ENCODE measurements at places on chromosomes 11 and 22. TPM values are rescaled to one million over a fixed set of nuclear protein-coding genes. Genes with fewer than 3 reads are reported as not detected.

GRCh38 chr22:45240810-45241631 lies at the start of gene KIAA0930:
Gene KIAA0930 (minus strand): TSS chr22:45240894. CDS start chr22:45240703, 191 bp downstream.
- H3K4me1 ChIP-seq: peaks cover 12% of the 10 kb centered on the region
- peak; percentile 50 for DNase-seq
- H3K27ac ChIP-seq: no peak within 1 kb of the TSS
- H3K27me3 ChIP-seq: no peaks in the 10 kb centered on the region
- H3K36me3 ChIP-seq: no peaks in the 10 kb centered on the region
- peak within 1 kb of the TSS; percentile 68 for H3K4me3 ChIP-seq

DNA sequence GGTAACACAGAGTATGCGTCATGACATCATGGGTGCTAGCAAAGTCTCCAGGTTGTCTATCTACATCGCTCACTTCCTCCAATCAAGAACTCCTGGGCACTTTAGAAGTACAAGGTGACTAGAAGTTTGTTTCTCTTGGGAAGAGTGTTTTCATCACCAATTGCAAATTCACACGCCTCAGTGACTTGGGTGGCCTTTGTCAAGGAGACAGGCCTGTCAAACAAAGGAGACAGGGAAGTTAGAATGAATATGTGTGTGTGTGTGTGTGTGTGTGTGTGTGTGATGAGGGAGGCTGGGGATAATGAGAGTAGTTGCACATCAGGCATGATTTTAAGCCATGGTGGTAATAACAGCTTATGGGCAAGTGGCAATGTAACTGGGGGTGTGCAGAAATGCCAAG lies 953.2 kb downstream of the OPCML start:
- no peaks in the 10 kb centered on the region for H3K36me3 ChIP-seq
- H3K4me1 ChIP-seq: no peaks in the 10 kb centered on the region
- H3K27ac ChIP-seq: no peak overlapping the region
- no peaks in the 10 kb centered on the region for H3K27me3 ChIP-seq

DNA sequence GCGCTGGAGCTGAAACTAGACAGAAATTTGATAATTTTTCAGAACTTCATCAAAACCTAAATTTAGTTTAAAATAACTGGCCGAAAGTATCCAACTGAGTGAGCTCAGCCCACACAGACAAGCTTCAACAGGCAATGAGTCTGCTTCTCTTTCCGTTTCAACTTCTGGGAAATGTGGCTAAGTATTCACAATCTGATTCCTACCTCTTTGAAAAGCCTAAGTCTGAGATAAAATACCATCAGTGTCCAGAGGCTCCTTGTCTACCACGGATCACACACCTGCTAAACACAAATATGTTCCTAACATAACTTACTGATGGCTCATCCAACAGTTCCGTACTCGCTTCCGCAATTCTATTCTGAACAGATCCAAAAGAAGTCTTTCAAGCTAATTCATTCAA lies 8.5 kb downstream of the SIK3 start:
- H3K36me3 ChIP-seq: no peaks in the 10 kb centered on the region
- H3K27ac ChIP-seq: no peak overlapping the region
- H3K4me1 ChIP-seq: no peaks in the 10 kb centered on the region
- no peaks in the 10 kb centered on the region for H3K27me3 ChIP-seq

GRCh38 chr11:86676533-86677154 lies 4.2 kb upstream of the ME3 start:
- no peak overlapping the region for H3K4me3 ChIP-seq
- H3K4me1 ChIP-seq: peaks cover 13% of the 10 kb centered on the region
- H3K27me3 ChIP-seq: no peaks in the 10 kb centered on the region

- H3K27me3 ChIP-seq: no peaks in the 10 kb centered on the region
- H3K36me3 ChIP-seq: no peaks in the 10 kb centered on the region
- H3K4me1 ChIP-seq: no peaks in the 10 kb centered on the region
These were observed 128.9 kb downstream of the DBX1 start for GRCh38 chr11:20031155-20032001.

DNA sequence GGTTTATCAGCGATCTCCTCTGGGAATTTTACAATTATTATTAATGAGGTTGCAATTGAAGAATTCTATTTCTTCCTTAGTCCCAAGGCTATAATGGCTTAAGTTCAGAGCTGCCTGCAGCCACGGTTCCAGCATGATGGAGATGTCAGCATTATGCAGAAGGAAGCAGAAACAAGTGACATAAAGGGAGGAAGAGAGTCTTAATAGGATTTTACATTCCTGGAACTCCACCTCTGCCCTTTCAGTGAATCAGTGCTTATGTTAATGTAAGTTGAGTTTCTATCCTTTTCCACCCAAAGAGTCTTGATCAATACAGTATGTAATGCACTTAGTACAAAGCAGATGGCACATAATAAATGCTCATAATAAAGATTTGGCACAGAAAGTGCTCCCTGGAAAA lies 11.6 kb upstream of the NRGN start:
- H3K27ac ChIP-seq: no peak overlapping the region
- H3K36me3 ChIP-seq: no peaks in the 10 kb centered on the region
- H3K4me3 ChIP-seq: no peak overlapping the region
- H3K4me1 ChIP-seq: peaks cover 24% of the 10 kb centered on the region
- H3K27me3 ChIP-seq: no peaks in the 10 kb centered on the region

The TSKU gene
- total RNA-seq: 16.2 TPM

The HIKESHI gene
- 38.7 TPM for total RNA-seq

The C22orf31 gene
- not detected for total RNA-seq

The ASCL2 gene
- not detected for total RNA-seq

The C11orf97 gene
- total RNA-seq: not detected

The SLC22A12 gene
- total RNA-seq: not detected

The SCN3B gene
- total RNA-seq: 1.5 TPM

The SCN4B gene
- 0.13 TPM for total RNA-seq

The OR5M8 gene
- total RNA-seq: not detected

The ABCG4 gene
- total RNA-seq: 1.7 TPM
